ENCODE measurements at places on chromosomes 7 and 10.
A peak's percentile ranks its signal among the peaks of the same experiment; 100 is the strongest.

GRCh38 chr7:77542409-77542808 is 5.3 kb downstream of the PTPN12 start:
- DNase-seq: no peak

- DNase-seq: no peak
Measured at GRCh38 chr7:4109481-4110110, 572.5 kb upstream of the FOXK1 start.

- DNase-seq: no peak
Measured at GRCh38 chr10:4315551-4315950, 510.5 kb upstream of the AKR1E2 start.

GRCh38 chr7:117666031-117666430 is 186.2 kb downstream of the CFTR start:
- no peak for DNase-seq

DNA sequence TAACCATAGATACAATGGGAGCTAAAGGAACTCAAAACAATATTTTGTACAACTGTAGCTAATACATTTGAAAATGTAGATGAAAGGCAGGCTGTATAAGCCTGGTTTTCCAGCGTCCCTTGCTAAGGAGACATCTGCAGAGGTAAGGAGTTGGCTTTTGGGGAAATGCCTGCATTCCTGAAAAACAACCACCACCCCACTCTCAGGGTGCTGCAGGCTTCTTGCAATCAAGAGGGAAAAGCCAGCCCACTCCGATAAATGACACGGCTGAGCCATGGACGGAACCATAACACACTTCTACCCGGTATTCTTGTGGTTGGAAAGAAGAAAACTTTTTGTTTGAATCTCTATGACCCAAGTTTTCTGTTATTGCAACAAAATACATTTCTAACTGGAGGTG is 200.3 kb downstream of the TEX36 start:
- no peak for DNase-seq

- DNase-seq: no peak
Measured at GRCh38 chr7:77958436-77958835, 159.9 kb downstream of the PHTF2 start.

- no peak for DNase-seq
Measured at GRCh38 chr10:73246322-73246645, 771 bp downstream of the DNAJC9 start.

- no peak for DNase-seq
Measured at GRCh38 chr10:44377651-44378310, 7.1 kb downstream of the CXCL12 start.

DNA sequence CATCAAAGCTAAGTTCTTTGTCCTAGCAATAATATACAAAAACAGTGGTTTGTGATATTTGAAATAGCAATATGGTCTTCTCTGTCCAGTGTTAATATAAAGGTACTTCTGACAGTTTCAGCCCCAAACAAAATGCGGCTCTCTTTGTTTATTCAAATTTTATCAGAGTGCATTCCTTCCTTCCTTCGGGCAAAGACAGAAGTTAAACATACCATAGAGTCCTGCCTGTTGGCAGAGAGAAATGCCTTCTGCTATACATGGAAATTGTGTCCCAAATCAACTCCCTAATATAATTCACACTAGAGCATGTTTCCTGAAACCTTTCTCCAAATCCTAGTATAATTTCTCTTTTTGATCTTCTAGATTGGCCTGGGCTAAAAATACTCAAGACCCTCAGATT is 21.2 kb upstream of the ATE1 start:
- DNase-seq: no peak

DNA sequence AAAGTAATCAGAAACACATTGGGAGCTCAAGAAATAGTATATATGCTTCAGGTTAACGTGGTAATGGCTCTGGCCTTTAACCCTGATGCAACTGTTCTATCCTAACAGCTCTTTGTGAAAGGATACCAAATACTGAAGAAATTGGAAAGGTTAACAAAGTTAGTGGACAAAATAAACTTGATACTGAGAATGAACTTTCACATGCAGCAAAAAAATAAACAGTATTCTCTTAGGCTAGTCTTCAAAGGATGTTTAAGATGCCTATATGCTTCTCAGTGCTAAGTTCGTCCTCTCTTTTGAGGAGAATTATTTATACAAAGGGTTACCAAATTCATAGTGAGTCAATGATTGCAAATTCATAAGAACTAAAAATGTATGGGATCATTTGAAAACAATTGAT is 256.2 kb upstream of the FERD3L start:
- DNase-seq: no peak

- peak; percentile 99 for DNase-seq
Measured at GRCh38 chr7:20199015-20199737, 18.0 kb downstream of the MACC1 start.
